ENCODE measurements at places on chromosomes 6 and 20.

DNA sequence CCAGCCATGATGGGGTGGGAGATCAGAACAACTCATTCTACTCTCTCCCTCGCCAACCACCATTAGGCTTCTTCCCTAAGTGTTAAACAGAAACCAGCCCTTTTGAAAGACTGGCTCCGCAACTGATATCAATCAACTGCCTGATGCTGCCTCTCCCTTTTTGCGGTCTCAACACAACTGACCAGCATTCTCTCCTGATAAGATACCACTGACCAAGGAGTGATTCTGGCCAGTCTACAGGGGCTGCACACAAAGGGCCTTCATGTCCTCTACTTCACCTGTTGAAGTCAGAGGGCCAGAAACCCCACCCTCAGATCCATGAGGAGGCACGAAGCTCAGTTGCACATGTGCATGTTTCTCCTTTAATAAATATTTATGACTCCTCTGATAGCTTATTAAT is 145.1 kb downstream of the CD24 start:
- DNase-seq = no peak

DNA sequence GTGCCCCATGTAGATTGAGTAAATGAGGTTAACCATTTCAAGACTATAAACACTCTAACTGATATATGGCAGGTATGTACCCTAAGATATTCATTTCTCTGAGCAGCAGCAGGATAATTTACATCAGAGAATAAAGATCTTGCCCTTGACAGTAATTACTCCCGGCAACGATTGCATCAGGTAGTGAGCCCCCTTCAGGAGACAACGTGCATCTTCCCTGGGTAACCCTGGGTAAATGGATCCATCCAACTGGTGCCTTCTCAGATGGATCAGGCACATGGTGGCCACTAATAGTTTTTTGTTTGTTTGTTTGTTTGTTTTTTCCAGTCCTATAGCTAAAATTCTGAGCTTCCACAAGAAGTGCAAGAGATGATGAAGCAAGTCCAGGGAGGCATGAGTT is 469.4 kb upstream of the SLC35B3 start:
- peak; percentile 42 for DNase-seq

DNA sequence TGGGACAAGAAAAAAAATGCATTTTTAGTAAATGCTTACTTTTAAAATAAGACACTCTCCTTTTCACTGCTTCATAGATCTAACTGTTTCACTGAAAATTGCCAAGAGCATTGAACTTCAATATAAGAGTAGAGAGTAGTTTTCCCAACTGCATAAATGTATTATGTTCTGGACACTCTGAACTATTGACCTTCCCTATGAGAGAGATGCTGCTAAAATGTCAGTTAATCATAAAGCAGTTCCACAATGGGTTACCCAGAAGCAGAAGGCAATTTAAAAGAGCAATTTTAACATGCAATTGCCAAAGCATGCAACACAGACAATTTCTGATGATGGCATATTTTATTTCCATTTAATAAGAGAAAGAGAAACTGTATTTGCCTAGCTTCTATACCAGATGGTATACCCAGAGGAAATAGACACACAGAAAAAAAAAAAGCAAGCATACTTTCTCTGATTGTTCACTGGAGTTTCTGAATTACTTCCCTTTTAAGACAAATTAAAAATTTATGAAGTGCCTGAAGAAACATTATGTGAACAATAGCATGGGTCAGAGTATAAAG is 279.1 kb upstream of the THEMIS start:
- DNase-seq = no peak

DNA sequence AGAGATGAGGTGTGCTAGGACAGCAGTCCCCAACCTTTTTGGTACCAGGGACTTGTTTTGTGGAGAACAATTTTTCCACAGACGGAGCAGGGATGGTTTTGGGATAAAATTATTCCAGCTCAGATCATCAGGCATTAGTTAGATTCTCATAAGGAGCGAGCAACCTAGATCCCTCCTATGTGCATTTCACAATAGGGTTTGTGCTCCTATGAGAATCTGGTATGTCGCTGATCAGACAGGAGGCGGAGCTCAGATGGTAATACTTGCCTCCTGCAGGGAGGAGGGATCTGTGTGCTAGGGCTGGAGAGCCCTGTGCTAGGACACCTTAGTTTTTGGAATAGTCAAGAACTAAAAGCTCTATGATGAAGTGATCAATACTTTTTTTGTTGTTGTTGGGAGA is 2.5 kb downstream of the SMIM13 start:
- peak; percentile 81 for DNase-seq

DNA sequence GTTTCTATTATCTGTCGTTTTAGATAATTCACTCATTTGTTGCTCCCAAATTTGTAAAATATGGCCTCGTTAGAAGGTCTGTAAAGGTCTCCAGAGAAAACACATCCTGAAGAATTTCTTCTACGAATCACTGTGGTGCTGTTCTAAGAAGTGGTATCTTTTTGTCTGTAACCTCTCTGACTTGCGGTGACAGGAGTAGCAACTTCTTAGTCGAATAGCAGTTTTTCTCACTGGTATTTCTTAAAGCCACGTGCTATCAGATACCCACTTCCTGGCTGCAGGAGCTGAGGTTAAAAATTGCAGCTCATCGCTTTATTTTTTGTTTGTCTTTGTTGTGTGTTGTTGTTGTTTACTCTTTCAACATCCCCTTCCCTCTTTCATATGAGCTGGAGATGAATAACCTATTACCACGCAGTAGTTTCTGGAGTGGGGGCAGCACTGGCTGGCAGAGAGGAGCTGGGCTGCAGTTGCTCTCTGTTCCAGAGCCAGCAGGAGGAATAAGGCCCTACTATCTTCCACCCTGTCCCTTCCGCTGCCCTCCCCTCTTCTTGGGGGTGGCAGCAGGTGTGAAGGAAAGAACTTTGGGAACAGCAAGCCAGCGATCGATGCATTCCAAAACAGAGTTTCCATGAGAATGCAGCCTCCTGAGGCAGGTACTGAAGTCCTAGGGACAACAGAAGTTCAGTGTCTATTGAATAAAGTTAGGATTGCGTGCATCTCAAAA is 64.7 kb downstream of the C6orf118 start:
- DNase-seq = no peak

- DNase-seq = no peak
Observed at GRCh38 chr6:28402197-28402596, 2.6 kb upstream of the ZSCAN12 start.

- no peak for DNase-seq
Observed at GRCh38 chr6:56992036-56992435, 37.1 kb downstream of the BEND6 start.

GRCh38 chr6:32993363-32993973 is 15.9 kb downstream of the HLA-DOA start:
- no peak for DNase-seq

DNA sequence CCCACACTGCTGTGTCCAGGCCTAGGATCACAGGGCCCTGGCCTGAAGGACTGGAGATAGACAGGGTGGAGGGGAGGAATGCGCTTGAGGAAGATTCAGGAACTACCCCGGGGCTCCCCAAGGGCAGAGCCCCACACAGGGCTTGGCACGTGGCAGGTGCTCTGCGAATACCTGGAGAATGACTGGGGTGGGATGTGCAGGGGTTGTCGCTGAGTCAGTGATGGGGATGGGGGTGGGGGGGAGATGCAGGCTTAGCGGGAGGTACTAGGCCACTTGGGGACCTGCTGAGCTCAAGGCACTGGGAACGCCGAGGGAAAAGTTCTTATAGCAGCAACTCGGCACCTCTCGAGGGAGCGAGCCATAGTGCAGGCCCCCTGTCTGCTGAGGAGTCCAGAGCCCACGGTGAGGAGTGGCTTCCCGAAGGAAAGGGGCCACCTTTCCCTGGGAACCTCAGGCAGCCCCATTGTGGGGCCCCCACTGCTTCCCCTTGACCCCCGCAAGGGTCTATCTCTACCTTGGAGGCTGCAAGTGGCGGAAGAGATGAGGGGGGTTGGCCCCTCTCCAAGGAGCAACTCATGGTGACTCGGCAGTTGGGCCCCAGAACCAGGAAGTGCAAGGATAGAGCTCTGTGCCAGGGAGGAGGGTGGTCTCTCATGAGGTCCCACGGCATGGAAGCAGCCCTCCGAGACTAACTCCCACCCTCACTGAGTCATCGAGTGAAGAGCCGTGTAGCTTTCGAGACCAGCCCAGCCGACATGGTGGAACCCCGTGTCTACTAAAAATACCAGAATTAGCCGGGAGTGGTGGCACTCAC is 33.1 kb downstream of the SRC start:
- DNase-seq = peak; percentile 67

- peak; percentile 87 for DNase-seq
Observed at GRCh38 chr6:30508890-30509736, 19.8 kb downstream of the HLA-E start.

GRCh38 chr6:16286151-16286522 is 47.8 kb downstream of the GMPR start:
- DNase-seq = peak; percentile 76
